ENCODE measurements at places on chromosomes 11 and 22. TPM values are rescaled to one million over a fixed set of nuclear protein-coding genes. Genes with fewer than 3 reads are reported as not detected.

DNA sequence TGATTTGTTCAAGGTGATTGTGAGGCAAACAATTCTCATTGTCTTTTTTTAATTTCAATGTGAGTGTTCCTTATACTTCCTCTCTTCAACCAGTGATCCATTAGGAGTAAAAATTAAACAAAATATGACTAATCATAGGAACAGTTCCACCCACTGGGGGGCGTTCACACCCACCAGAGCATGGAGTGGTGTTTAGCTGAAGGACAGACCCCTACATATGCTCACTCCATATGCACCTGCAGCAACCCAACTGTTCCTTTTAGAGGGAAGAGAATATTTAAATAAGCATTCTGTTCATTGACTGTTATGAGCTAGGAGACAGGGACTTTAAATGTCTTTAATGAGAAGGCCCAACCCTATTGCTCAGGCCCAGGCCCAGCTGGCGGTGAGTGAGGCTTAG is 78.7 kb upstream of the DRD2 start:
- DNase-seq = no peak
- no peak overlapping the region for H3K27ac ChIP-seq
- H3K27me3 ChIP-seq = peaks cover 56% of the 10 kb centered on the region

DNA sequence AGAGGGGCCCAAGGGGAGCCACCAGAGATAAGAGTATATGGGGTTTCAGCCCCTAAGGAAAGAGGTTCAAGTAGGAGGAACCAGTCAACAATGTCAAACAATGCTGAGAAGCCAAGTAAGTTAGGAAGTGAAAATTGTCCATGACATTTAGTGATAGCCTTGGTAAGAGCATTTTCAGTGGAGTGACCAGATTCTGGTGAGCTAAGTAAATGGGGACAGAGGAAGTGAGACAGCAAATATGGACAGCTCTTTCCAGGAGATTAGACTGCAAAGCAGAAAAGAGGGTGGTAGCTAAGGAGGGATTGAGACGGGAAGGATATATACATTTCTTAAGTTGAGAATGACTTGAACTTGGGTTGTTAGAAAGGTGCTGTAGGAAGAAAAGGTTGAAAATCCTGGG is 22.9 kb downstream of the POLD3 start:
- H3K4me1 ChIP-seq = no peaks in the 10 kb centered on the region
- H3K36me3 ChIP-seq = peaks cover 30% of the 10 kb centered on the region
- DNase-seq = no peak
- no peak overlapping the region for H3K27ac ChIP-seq
- H3K27me3 ChIP-seq = no peaks in the 10 kb centered on the region

- H3K36me3 ChIP-seq = peaks cover 3% of the 10 kb centered on the region
- peak overlapping the region; percentile 97 for H3K27ac ChIP-seq
- H3K4me1 ChIP-seq = peaks cover 48% of the 10 kb centered on the region
- peak overlapping the region; percentile 98 for H3K4me3 ChIP-seq
Observed at GRCh38 chr22:19855504-19856409, 1.1 kb upstream of the GNB1L start.

- no peak for DNase-seq
- H3K4me1 ChIP-seq = no peaks in the 10 kb centered on the region
- no peaks in the 10 kb centered on the region for H3K27me3 ChIP-seq
- H3K27ac ChIP-seq = no peak overlapping the region
Observed at GRCh38 chr22:28142361-28142961, 223.4 kb upstream of the PITPNB start.

DNA sequence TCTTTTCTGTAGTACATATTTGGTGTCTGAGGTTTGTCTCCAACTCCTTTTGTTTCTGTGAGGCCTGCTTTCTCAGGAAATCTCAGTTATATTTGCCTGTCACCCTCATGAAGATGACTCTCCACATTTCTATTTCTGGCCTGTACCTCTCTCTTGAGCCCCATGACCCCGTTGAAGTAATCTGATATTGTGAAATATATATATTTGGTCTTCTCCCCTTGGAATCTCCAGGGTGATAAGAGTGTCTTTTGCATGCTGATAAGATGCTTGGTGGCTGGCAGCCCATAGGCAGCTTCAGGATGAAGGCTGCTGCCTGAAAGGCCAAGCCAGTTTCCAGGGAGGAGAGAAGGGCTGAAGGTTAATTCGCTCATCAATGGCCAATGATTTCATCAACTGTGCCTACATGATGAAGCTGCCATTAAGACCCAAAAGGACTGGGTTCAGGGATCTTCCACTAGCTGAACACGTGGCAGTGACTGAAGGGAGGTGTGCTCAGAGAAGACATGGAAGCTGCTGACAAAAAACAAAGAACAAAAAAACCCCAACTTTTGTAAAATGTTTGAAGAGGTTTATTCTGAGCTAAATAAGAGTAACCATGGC is 67.4 kb downstream of the MICAL2 start:
- peak overlapping the region; percentile 55 for H3K4me3 ChIP-seq
- H3K36me3 ChIP-seq = peaks cover 5% of the 10 kb centered on the region
- H3K4me1 ChIP-seq = peaks cover 69% of the 10 kb centered on the region
- peak overlapping the region; percentile 100 for H3K27ac ChIP-seq

GRCh38 chr11:120039039-120039438 is 98.9 kb downstream of the TRIM29 start:
- H3K4me3 ChIP-seq = no peak overlapping the region
- DNase-seq = no peak
- H3K4me1 ChIP-seq = no peaks in the 10 kb centered on the region
- no peaks in the 10 kb centered on the region for H3K36me3 ChIP-seq
- no peak overlapping the region for H3K27ac ChIP-seq

- no peaks in the 10 kb centered on the region for H3K27me3 ChIP-seq
- H3K27ac ChIP-seq = no peak overlapping the region
- H3K4me3 ChIP-seq = no peak overlapping the region
- no peak for DNase-seq
- no peaks in the 10 kb centered on the region for H3K36me3 ChIP-seq
Observed at GRCh38 chr11:73176145-73176873, 34.2 kb upstream of the FCHSD2 start.

GRCh38 chr11:47010179-47010578 is 73.6 kb downstream of the CSTPP1 start:
- H3K4me1 ChIP-seq = no peaks in the 10 kb centered on the region
- no peak overlapping the region for H3K27ac ChIP-seq
- DNase-seq = no peak
- no peaks in the 10 kb centered on the region for H3K36me3 ChIP-seq
- H3K4me3 ChIP-seq = no peak overlapping the region

DNA sequence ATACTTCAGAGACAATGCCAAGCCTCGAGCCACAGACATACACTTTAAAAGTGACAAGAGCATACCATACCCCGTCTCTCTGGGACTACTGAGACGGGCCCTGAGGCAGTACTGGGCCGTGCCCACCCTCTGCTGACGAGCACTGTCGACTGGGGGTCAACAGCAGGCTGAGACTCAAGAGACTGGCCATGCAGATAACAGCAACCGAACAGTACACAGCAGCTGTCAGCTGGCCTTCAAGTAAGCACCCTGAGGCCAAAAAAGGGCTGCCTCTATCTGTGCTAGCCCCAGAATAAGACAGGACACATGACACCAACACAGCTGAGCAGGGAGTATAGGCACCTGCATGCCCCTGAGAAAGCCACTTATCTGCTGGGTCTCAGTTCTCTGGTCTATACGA is 18.9 kb upstream of the TMEM121B start:
- no peaks in the 10 kb centered on the region for H3K4me1 ChIP-seq
- no peak overlapping the region for H3K27ac ChIP-seq
- peaks cover 10% of the 10 kb centered on the region for H3K36me3 ChIP-seq
- DNase-seq = no peak

DNA sequence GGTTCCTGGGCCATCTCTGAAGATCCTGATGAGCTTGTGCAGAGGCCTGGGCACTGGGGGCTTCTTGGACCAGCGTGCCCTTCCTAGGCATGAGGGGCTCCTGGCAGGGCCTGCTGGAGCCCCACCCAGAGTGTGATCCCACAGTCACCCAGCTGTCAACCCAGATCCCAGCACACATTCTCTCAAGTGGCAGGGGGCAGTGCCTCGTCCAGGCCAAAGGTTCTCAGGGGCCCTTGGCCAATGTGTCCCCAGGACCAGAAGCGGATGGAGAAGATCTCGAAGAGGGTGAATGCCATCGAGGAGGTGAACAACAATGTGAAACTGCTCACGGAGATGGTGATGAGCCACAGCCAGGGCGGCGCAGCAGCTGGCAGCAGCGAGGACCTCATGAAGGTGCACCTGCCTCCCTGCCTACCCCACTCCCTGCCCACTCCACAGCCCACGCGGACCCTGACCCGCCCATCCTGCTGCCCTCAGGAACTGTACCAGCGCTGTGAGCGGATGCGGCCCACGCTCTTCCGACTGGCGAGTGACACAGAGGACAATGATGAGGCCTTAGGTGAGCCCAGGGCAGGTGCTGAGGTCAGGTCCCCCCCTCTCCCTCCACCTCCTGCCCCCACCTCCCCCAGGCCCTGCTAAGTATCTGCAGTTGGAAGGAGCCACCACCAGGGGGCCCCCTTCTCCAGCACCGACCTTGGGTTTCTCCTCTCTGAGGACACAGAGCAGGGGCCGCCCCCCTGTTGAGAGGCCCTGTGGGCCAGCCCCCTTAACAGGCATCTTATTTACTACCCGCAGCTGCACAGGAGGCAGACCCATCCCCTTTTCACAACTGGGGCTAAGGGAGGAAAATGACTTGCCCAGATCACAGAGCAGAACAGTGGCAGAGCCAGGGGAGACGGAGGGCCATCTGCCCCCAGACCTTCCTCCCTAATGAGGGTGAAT is 14.7 kb downstream of the GGA1 start:
- H3K27me3 ChIP-seq = no peaks in the 10 kb centered on the region
- peak overlapping the region; percentile 97 for H3K27ac ChIP-seq
- peak overlapping the region; percentile 46 for H3K4me3 ChIP-seq
- peaks cover 2% of the 10 kb centered on the region for H3K36me3 ChIP-seq
- H3K4me1 ChIP-seq = peaks cover 46% of the 10 kb centered on the region

- DNase-seq = no peak
- H3K4me1 ChIP-seq = no peaks in the 10 kb centered on the region
- peaks cover 6% of the 10 kb centered on the region for H3K27me3 ChIP-seq
- no peak overlapping the region for H3K4me3 ChIP-seq
- H3K27ac ChIP-seq = no peak overlapping the region
Observed at GRCh38 chr11:110645253-110645652, 67.0 kb downstream of the ARHGAP20 start.

GRCh38 chr22:48853627-48854240 is 973.9 kb downstream of the BRD1 start:
- H3K4me3 ChIP-seq = no peak overlapping the region
- H3K4me1 ChIP-seq = no peaks in the 10 kb centered on the region
- no peaks in the 10 kb centered on the region for H3K36me3 ChIP-seq
- peaks cover 15% of the 10 kb centered on the region for H3K27me3 ChIP-seq
- H3K27ac ChIP-seq = no peak overlapping the region

DNA sequence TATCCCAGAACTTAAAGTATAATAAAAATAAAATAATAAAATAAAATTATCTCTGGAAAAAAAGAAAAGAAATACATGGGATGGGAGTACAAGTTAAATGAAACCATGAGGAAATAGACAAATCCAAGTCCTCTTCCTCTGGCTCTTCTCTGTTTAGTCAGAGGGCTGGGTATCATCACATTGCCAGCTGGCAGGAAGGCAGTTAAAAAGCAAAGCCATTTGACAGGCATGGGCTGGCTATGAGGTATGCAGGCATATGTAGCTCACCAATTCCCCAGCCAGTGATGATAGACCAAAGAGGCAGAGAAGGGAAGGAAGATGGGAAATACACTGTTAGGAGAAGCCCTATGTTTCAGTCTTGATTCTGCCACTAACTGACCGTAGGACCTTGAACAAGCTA is 6.5 kb downstream of the LYVE1 start:
- no peak overlapping the region for H3K27ac ChIP-seq
- H3K27me3 ChIP-seq = peaks cover 4% of the 10 kb centered on the region

GRCh38 chr11:13114566-13115379 is 105.7 kb downstream of the RASSF10 start:
- no peaks in the 10 kb centered on the region for H3K36me3 ChIP-seq
- no peak overlapping the region for H3K4me3 ChIP-seq
- peaks cover 35% of the 10 kb centered on the region for H3K27me3 ChIP-seq
- H3K27ac ChIP-seq = no peak overlapping the region
- peak; percentile 1 for DNase-seq
- no peaks in the 10 kb centered on the region for H3K4me1 ChIP-seq

- H3K4me3 ChIP-seq = no peak overlapping the region
- no peaks in the 10 kb centered on the region for H3K36me3 ChIP-seq
- DNase-seq = no peak
- H3K27me3 ChIP-seq = peaks cover 24% of the 10 kb centered on the region
Observed at GRCh38 chr11:69854713-69855112, 35.5 kb upstream of the FGF3 start.

GRCh38 chr22:50071432-50072166 is 13.5 kb upstream of the TTLL8 start:
- no peak overlapping the region for H3K4me3 ChIP-seq
- no peaks in the 10 kb centered on the region for H3K36me3 ChIP-seq
- H3K4me1 ChIP-seq = no peaks in the 10 kb centered on the region
- no peak for DNase-seq
- no peak overlapping the region for H3K27ac ChIP-seq

GRCh38 chr11:9774591-9775397 is 110.9 kb downstream of the SWAP70 start:
- no peaks in the 10 kb centered on the region for H3K4me1 ChIP-seq
- H3K36me3 ChIP-seq = no peaks in the 10 kb centered on the region
- no peak for DNase-seq
- no peak overlapping the region for H3K4me3 ChIP-seq
- no peaks in the 10 kb centered on the region for H3K27me3 ChIP-seq
- no peak overlapping the region for H3K27ac ChIP-seq

DNA sequence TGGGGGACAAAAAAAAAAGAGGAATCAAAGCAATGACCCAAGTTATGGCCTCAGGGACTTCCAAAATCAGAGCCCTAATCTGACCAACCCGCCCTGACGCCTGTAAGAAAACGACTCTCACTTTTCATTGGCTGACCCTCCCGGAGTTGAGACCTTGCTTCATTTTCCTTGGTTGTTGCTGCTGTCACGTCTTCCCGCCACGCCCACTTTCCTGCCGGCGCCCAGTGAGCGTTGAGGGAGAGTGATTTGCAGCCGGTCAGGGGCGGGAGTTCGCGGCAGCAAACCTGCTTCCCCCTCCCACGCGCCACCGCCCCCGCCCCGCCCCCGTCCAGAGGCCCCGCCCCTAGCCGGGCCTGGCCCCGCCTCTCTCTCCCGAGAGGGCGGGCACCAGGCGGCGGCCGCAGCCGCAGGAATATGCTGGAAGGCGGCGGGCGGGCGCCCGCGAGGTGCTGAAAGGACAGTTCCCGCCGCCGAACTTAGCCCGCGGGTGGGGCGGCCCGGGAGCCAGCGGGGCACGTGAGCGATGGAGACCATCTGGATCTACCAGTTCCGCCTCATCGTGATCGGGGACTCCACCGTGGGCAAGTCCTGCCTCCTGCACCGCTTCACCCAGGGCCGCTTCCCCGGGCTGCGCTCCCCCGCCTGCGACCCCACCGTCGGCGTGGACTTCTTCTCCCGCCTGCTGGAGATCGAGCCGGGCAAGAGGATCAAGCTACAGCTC is at the start of gene RAB39A:
RAB39A (plus strand) TSS at position 403 of the 721 bp plus-strand sequence; CDS start at position 524, 121 bp downstream.
- H3K27me3 ChIP-seq = peaks cover 56% of the 10 kb centered on the region

TEX54 gene
- 1.5 TPM for total RNA-seq

AQP11 gene
- total RNA-seq = 0.69 TPM

SCGB1C1 gene
- total RNA-seq = not detected

MEN1 gene
- total RNA-seq = 33.8 TPM
